ENCODE measurements at places on chromosomes 16 and 17. TPM values are rescaled to one million over a fixed set of nuclear protein-coding genes. Genes with fewer than 3 reads are reported as not detected.

FNDC8 gene
- not detected for total RNA-seq

ZSCAN10 gene
- not detected for total RNA-seq

TBC1D16 gene
- 31.2 TPM for total RNA-seq

GSDMA gene
- total RNA-seq: 0.33 TPM

CCL7 gene
- total RNA-seq: not detected

CHST4 gene
- total RNA-seq: 72.9 TPM

Measured in Calu3 (cell line).